A549 treated with DMSO at 1 μM for 4 hours (cell line): ENCODE measurements at places on chromosomes 5 and 9. TPM values are rescaled to one million over a fixed set of nuclear protein-coding genes. Genes with fewer than 3 reads are reported as not detected.

The CCDC107 gene
- total RNA-seq: 20.7 to 25.4 TPM (median 22.7 TPM) in 5 replicates

The GZMA gene
- not detected in 5 replicates for total RNA-seq

The IFNA2 gene
- total RNA-seq: not detected in 5 replicates

The PDZD2 gene
- total RNA-seq: 0.05 to 0.84 TPM (median 0.15 TPM) in 5 replicates

The SLC44A1 gene
- 23.6 to 35.5 TPM (median 31.0 TPM) in 5 replicates for total RNA-seq

The S100Z gene
- not detected in 5 replicates for total RNA-seq

The PPP1R2B gene
- total RNA-seq: 0.10 to 0.13 TPM (median 0.13 TPM) in 5 replicates

The CCDC183 gene
- total RNA-seq: 0.10 to 0.34 TPM (median 0.26 TPM) in 5 replicates

The SLC34A3 gene
- total RNA-seq: 0.07 to 0.14 TPM (median 0.11 TPM) in 4 of 5 replicates, not detected in the other
